Astrocyte (in vitro differentiated cells and primary cell): ENCODE measurements at places on chromosomes 4 and X.

GRCh38 chr4:77093401-77093800 lies 17.6 kb upstream of the CCNI start:
- DNase-seq: peak; percentile 58

DNA sequence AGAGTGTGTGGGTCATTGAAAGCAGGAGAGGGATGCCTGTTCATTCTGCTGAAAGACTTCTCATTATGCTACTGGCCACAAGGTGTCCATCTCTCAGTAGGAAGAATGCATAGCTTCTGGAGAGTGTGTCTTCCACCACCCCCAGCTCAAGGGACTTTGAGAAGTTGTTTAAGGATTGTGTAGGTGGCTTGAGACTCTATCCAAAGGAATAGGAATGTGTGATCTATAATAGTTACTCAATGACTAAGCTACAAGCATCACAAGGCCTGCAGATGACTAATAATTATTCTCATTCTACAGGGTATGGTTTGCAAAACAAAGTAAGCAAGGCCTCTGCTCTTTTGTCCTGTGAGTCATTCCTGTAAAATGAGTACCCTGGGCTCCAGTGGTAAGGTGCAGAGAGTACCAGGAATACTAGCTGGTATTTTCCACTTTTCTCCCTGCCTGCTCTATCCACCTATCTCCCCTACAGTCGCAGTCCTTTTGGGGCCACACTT lies 279.8 kb upstream of the BOD1L1 start:
- DNase-seq: peak; percentile 99

GRCh38 chr4:164579270-164579942 lies 174.5 kb upstream of the SMIM31 start:
- DNase-seq: no peak

DNA sequence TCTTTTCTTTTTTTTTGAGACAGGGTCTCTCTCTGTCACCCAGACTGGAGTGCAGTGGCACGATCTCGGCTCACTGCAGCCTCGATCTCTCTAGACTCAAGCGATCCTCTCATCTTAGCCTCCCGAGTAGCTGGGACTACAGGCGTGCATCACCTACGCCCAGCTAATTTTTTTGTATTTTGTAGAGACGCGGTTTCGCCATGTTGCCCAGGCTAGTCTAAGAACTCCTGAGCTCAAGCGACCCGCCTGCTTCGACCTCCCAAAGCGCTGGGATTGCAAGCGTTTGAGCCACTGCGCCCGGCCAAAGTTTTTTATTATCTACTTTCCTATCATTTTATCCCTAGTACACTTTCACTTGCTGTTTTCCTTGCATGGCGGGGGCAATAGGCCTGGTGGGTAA lies 1.4 kb downstream of the UBA6 start:
- no peak for DNase-seq

GRCh38 chr4:56468097-56468422 lies 643 bp downstream of the SRP72 start:
- peak; percentile 31 for DNase-seq
